ENCODE measurements at places on chromosomes 16 and 17.

GRCh38 chr17:19399750-19400450, 11.1 kb upstream of the RNF112 start:
- no peak for DNase-seq

GRCh38 chr16:5581908-5582307, 484.3 kb upstream of the EEF2KMT start:
- DNase-seq: no peak

GRCh38 chr17:75623386-75623785, 9.8 kb upstream of the SMIM5 start:
- DNase-seq: no peak

- DNase-seq: peak; percentile 51
Observed at GRCh38 chr16:71929048-71929447, 33.7 kb downstream of the IST1 start.

DNA sequence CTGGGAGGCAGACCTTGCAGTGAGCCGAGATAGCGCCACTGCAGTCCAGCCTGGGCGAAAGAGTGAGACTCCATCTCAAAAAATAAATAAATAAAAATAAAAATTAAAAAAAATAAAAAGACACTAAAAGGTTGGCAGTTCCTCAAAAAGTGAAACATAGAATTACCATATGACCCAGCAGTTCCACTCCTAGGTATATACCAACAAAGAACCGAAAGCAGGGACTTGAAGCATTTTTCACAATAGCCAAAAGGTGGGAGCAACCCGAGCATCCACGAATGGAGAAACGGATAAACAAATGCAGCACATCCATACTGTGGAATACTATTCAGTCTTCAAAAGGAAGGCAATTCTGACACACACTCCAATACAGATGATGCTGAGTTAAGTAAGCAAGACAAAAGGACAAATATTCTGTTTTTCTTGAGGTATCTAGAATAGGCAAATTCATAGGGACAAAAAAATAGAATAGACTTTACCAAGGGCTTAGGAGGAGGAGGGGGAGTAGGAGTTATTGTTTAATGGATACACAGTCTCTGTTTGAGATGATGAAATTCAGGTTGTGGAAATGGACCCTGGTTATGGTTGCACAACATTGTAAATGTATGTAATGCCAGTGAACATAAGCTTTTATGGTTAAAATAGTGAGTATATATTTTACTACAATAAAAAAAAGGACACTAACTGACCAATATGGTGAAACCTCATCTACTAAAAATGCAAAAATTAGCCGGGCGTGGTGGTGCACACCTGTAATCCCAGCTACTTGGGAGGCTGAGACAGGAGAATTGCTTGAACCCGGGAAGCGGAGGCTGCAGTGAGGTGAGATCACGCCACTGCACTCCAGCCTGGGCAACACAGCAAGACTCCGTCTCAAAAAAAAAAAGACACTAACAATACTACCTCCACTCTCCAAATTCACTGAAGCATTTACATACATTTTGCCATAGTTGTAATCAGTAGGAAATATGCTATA, 27.0 kb upstream of the SLC35B1 start:
- no peak for DNase-seq

DNA sequence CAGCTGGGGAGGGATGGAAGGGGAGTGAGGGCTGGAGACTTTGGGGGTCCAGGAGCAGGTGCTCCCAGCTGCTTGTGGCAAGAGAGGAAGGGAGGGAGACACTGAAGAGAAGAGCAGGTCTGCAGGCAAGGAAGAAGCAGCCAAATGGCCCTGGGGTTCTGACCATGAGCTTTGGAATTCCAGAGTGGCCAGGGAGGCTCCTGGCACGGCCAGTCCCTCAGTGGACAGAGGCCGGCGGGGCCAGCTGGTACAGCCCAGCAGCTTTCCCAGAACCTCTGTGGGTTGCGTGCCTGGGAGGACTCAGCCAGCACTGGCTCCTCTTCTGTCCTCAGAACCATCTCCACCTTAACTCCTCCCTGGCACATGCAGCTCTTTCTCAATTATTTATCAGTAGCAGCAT, 233.0 kb downstream of the MSI2 start:
- no peak for DNase-seq

GRCh38 chr17:77364381-77364911, 223.7 kb downstream of the SEC14L1 start:
- DNase-seq: no peak

GRCh38 chr16:71345031-71345430, 13.5 kb upstream of the CALB2 start:
- DNase-seq: no peak

DNA sequence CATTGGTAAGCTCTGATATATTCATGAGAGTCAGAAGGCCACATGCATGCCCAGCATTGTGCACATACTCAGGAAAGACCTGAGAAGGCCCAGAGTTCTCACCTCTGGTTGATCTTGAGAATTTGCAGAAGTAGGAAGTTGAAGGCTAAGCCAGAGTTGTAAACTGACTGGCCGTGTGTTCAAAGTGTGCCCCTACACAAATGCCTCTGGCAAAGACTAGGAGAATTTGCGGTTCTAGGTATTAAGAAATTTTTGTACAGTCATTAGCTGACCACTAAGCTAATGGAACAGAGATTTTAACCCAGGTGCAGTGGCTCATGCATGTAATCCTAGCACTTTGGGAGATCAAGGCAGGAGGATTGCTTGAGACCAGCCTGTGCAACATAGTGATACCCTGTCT, 25.0 kb downstream of the FBXL20 start:
- DNase-seq: no peak

GRCh38 chr17:41680426-41681040, 8.2 kb upstream of the EIF1 start:
- no peak for DNase-seq

DNA sequence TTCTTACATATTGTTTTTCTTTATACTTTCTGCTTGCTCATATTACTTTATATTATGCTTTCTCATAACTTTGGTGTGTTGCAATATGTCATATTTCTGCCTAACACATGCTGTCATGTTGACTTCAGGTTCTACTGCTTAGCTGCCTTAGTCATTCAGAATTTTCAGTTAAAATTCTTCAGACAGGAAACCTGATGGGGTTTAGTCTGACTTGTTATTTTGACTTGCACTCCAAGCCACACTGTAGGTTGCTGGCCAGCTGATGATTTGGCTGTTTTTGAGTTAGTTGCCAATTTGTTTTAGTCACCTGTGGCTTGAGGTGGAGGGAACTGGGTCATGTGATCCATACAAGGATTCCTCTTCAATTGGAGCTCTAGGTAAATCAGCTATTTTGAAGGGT, 315.4 kb downstream of the MAP2K6 start:
- no peak for DNase-seq

GRCh38 chr17:44308865-44309264, 464 bp downstream of the RUNDC3A start:
- DNase-seq: no peak

DNA sequence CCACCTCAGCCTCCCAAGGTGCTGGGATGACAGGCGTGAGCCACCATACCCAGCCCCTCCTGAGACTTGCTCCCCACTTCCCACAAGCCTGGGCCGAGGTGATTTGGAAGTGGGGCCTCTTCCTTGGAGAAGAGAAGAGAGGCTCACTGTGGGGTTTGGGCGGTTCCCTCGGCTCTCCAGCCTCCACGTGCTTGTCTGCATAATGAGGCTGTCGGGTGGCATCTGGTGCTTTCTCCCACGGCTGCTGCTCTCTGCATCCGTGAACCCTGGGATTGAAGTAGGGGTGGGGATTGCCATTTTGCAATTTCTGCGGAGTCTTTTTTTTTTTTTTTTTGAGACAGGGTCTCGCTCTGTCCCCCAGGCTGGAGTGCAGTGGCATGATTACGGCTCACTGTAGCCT, 101.4 kb downstream of the RAP1GAP2 start:
- DNase-seq: no peak

DNA sequence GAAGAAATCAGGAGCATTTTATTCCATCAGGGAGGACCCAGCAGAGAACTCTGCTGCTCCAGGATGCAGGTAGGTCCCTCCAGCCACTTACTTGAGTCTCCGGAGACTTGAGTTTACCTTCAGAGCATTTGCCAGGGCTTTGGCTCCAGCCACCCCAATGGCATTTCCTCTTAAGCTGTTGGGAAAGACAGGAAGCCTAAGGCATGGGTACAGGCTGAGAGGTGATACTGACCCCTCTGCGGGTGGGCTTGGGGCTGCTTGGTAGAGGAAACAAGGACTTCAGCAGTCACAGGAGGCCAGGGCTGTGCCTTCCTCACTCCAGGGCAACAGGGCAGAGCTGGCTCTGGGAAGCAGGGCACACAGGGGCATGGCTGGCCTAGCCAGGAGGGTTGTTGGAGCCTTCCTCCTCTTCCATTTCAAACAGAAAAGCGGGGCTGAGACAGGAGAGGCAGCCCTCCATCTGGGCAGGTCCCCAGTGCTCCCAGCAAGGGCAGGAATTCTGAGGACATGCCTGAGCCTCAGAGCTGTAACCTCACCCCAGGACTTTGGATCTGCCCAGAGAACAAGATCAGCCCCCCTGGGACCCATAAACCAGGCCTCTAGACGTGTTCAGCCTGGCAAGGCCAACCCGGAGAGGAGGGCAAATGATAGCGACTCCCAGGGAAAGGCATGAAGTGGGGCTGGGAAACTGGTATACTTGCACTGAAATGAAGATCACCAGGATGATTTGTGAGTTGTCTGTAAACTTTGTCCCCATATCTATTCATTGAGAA, 34.4 kb downstream of the NLRC3 start:
- no peak for DNase-seq

DNA sequence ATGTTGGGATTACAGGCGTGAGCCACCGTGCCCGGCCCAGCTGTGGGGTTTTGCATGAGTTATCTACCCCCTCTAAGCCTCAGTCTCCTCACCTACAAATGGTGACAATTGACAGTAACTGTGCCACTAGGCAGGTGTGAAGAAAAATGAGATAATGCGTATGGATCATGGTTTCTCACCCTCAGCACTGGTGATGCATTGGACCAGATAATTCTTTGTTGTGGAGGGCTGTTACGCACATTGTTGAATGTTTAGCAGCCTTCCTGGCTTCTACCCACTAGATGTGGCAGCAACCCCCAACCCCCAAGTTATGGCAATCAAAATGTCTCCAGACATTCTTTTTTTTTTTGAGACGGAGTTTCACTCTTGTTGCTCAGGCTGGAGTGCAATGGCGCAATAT, 9.0 kb upstream of the HAPSTR1 start:
- no peak for DNase-seq

DNA sequence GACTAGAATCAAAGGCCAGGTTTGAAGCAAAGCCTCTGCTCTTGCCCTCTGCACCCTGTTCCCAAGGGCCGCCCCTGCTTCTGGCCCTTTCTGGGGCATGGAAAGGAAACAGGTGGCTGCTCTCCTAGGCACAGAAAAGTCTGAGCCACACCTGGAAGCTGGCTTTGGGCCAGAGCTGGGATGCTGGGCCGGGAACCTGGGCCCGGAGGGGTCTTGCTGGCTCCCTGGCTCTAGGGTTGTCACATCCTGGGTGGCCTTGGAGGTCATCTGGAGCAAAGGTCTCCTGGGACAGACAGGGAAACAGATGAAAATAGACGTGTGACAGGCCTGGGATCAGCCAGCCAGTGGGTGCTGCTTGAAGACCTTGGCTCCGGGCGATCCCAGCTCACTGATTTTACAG, 74.1 kb upstream of the LHX1 start:
- no peak for DNase-seq

DNA sequence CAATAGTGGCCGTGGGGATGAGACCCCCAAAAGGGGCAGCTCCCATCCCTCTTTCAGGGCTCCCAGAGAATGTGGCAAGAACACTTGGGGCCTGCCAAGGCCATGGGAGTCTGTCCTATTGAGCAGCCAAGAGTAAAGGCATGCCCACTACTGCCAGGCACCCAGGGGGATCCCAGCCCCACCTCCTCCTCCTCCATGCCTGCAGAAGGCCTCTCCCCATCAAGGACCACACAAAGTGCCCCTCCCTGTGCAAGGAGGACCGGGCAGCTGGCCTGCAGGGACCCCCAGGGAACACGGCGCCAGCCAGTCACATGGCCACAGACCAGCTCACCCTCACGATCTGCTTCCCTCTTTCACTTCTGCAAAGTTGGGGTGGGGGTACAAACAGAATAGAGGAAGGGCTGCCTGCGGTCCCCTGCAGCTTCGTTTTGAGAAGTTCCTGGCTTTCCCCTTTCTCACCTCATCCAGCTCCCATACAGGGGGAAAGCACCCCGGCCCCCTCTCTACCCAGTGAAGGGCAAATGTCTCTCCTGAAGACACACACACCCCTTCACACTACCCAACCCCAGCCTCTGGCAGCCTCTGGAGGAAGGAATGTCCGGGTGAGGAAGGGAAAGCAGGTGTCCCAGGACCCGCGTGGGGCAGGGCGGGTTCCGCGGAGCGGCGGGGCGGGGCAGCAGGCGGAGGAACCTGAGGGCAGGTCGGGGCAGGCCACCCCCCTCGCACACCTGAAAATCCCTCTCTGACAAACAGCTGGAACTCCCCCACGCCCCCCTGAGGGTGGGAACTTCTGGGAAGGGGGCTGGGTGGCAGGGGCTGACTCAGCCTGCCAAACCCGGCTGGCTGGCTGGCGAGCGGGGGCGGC, 2.0 kb downstream of the PPP1R9B start:
- DNase-seq: no peak

DNA sequence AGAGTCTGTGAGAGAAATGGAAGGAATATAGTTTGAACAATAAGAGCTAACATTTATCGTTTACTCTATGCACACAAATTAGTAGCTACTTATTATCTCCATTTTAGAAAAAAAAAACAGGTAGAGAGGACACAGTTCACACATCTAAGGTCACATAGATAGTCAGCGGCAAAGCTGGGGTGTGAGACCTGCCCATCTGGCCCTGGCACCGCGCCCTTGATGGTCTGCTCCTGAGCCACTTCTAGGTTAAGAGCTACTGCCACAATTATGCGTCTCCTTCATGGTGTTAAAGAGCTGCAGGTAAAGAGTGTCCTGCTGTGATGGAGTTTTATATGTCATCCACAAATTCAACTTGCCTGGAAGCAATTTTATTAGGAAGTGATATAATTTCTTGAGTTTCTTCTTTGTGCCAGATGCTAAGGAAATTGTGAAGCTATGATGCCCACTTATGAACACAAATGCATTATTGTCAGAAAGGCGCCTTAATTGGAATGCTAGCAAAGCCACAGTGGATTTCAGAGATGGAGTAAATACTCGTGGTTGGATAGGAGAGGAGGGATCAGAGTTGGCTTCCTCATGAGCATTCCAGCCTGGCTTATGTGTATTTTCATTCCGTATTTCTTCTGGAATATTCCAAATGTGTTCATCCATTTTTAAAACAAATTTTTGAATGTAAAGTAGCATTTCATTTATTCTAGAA, 21.3 kb upstream of the MFSD6L start:
- DNase-seq: no peak

- DNase-seq: no peak
Observed at GRCh38 chr16:56355221-56355620, 70.1 kb downstream of the AMFR start.

- DNase-seq: no peak
Observed at GRCh38 chr17:72813481-72813880, 279.0 kb downstream of the SLC39A11 start.

- DNase-seq: no peak
Observed at GRCh38 chr16:57610611-57611010, 17.8 kb upstream of the ADGRG1 start.

- DNase-seq: no peak
Observed at GRCh38 chr17:76381633-76382350, 2.6 kb upstream of the SPHK1 start.

- no peak for DNase-seq
Observed at GRCh38 chr17:1006054-1006453, 9.1 kb downstream of the TIMM22 start.

- DNase-seq: no peak
Observed at GRCh38 chr17:42484304-42484703, 25.6 kb downstream of the ATP6V0A1 start.
